ENCODE measurements at places on chromosomes 6 and 20.

DNA sequence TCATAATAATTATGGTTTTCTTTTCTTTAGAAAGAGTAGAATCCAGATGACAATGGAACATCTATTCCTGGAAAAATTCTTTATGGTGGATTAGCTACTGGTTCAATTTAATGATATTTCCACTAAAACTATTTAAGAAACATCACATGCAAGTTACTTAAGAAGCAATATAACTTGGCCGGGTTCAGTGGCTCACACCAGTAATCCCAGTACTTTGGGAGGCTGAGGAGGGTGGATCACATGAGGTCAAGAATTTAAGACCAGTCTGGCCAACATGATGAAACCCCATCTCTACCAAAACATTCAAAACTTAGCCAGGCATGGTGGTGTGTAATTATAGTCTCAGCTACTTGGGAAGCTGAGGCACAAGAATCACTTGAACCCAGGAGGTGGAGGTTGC is 65.9 kb upstream of the SMLR1 start:
- no peak for DNase-seq

GRCh38 chr6:142377497-142377848 is 75.7 kb downstream of the ADGRG6 start:
- no peak for DNase-seq

GRCh38 chr6:158031381-158032353 is 50.0 kb downstream of the SYNJ2 start:
- DNase-seq: peak; percentile 79

DNA sequence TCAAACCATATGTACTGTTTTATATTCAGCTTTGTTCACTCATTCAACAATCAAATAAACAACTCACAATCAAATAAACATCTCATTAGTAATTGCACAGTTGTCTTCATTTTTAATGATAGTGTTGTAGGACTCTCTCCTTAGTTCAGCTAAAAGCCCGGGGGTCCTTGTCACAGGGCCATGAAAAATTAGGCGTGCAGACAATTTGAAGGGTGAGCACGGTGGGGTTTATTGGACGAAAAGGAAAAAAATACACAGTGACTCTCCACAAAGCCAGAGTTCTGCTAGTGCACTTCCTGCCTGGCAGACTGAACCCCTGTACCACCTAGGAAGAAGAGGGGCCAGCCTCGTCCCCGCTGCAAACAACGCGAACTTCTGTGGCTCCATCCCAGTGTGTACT is 257.6 kb upstream of the FLRT3 start:
- DNase-seq: no peak

DNA sequence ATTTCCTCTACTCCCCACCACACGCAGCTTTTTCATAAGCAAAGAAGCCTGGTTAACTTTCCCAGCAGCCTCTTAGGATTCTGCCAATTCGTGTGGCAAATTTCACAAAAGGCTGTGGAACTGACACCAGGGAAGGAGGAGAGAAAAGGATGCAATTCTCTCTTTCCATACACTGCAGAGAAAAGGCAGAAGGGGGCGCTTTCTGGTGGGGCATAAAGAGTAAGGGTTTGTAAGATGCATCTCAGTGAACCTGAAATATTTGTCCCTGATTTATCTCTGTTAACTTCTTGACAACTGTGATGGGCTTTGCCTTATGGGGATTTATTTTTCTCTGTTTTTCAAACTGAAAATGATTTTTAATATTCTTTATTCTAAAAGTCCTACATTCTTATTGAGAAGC is 45.5 kb upstream of the GLP1R start:
- DNase-seq: no peak

- no peak for DNase-seq
Measured at GRCh38 chr20:1915725-1916124, 20.5 kb downstream of the SIRPA start.

GRCh38 chr6:134593887-134594286 is 276.0 kb upstream of the SGK1 start:
- no peak for DNase-seq

DNA sequence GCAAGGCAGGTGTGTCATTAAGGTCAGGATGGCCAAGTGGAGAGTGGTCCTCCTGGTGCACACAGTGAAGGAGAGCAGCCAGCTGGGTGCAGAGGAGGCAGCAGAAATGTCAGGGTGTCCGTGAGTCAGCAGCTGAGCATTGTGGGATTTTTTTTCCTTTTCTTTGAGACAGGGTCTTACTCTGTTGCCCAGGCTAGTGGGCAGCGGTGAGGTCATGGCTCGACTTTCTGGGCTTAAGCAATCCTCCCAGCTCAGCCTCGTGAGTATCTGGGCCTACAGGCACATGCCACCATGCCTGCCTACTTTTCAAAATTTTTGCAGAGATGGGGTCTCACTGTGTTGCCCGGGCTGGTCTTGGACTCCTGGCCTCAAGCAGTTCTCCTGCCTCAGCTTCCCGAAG is 16.0 kb downstream of the ARID1B start:
- DNase-seq: no peak

- DNase-seq: no peak
Measured at GRCh38 chr20:22449188-22449973, 135.0 kb downstream of the FOXA2 start.

DNA sequence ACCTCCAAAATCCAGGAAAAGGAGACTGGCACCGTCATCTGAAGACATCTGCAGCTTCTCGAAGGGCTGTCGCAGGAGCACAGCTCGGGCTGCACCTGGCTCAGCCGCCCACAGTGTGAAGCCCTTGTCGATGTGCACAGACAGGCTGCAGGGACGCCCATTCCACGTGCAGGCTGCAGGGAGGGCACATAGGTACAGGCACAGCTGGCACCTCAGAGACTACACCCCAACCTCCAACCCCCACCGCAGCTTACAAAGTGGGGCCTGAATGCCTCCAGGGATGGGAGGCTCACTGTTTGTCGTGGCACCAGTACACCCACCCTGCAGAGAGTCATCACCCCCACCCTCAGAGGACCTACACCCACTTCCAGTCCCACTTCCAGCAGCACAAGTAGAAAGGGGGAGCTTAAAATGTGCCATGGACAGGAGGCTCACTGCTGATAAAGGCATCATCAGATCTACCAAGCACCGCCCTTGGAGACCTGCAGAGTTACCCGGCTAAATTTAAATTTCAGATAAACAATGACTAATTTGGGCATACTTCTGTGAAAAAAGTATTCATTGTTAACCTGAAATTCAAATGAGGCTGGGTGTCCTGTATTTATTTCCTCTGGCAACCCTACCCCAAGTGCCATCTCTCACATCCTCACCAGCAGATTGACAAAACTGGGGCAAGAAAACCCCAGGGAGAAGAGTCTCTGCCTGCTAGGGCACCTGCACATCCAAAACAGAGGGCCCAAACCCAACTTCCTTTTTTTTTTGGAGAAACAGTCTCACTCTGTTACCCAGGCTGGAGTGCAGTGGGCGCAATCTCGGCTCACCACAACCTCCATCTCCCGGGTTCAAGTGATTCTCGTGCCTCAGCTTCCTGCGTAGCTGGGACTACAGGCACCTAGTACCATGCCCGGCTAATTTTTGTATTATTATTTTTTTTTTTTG is 7.7 kb upstream of the CDK5RAP1 start:
- DNase-seq: no peak

GRCh38 chr6:22025468-22026163 is 271.2 kb downstream of the PRL start:
- DNase-seq: peak; percentile 26

DNA sequence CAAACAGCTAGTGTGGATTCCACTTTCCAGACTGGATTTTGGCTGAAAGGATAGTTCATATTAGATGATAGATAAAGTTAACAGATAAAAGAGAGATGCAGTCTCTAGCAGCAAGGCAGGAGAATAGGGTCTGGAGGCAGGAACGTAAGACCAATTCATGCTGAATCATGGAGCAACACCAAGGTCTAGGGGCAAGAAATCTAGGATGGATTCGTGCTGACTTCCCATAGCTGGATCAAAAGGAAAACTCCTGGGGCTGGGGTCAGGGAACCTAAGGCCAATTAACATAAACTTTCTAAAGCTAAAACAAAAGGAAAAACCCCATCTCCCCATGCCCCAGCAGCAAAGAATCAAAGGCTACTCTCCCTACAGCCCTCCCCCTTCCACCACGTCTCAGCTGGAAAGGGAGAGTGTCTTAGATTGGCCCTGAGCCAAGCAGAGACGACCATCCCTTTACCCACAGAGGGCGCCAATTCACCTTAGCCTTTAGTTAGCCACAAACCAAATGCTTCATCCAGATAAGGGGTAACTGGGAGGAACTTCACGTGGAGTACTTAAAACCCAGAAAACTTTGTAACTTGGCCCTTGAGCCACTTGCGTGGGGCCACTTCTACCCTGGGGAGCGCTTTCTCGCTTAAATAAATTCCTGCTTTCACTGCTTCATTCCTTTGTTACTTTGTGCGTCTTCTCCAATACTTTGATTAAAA is 7.6 kb downstream of the TREM1 start:
- DNase-seq: no peak

GRCh38 chr20:50295762-50296449 is 105.3 kb downstream of the CEBPB start:
- DNase-seq: no peak

DNA sequence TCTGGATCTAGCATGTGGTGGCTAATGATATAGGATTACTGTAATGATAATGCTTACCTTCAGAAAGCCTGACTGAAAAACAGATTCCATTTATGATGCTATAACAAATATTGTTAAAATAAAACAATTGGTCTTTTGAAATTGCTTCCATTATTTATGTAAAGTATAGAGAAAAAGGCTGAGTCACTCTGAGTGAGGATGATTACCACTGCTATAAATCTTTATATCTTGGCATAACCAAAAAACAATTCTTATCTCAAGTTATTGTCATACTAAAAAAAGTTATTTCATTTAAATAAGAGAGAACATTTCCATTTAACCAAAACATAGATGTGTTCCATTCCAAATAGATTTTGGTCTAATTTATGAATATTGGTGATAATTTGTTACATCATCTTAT is 53.0 kb upstream of the DST start:
- no peak for DNase-seq

DNA sequence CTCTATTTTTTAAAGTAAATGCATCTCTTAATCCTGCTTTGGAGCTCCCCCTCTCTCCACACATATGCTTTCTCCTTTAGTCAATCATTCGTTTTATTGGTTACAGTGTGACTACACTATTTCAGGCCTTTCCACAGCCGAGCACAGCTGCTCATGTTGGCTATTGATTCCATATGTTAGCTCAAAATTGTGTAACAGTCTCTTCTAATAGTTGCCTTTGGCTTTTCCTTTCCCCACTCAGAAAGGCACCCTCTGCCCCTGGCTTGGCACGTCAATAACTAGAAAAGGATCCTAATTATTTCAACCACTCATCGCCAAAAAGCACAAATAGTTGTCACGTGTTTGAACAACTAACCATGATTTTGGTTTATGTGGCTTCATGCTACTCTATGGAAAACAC is 410.3 kb upstream of the SLC35B3 start:
- no peak for DNase-seq

DNA sequence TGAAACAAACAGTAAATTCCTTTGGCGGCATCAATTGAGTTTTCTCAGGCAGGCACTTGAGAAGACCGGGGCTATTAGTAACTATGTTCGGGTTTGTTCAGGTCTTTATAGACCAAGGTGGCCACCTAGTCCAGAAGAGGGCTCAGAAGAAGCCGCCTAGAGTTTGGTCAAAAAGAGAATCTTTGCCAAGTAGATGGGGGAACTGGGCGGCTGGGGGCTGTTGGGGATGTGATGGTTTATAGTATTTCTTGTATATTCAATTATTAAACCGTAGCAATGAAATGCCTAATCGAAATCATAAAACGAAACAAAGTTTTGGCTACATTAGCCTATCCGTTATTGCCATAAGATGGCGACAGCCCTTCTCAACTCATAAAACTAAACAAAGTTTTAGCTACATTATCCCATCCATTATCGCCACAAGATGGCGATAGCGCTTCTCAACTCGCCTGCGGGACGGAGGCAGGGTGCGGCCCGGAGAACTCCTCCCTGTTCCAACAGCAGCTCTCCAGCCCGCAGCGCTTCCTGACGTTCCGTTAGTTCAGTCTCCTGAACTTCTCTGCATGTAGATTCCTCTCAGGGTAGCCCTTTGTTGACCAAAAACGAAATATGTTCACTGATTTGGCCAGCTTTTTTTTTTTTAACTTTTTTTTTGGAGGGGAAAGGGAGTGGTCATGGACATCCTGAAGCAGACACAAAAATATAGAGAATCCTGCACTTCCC is 120.5 kb upstream of the PRSS16 start:
- peak; percentile 59 for DNase-seq

DNA sequence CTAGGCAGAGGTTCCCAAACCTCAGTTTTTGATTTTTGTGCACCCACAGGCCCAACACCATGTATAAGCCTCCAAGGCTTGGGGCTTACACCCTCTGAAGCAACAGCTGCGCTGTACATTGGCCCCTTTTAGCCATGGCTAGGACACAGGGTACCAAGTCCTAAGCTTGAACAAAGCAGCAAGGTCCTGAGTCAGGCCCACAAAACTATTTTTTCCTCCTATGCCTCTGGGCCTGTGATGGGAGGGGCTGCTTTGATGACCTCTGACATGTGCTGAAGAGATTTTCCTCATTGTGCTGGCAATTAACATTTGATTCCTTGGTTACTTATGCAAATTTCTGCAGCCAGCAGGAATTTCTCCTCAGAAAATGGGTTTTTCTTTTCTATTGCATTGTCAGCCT is 262.2 kb upstream of the CEP162 start:
- no peak for DNase-seq

DNA sequence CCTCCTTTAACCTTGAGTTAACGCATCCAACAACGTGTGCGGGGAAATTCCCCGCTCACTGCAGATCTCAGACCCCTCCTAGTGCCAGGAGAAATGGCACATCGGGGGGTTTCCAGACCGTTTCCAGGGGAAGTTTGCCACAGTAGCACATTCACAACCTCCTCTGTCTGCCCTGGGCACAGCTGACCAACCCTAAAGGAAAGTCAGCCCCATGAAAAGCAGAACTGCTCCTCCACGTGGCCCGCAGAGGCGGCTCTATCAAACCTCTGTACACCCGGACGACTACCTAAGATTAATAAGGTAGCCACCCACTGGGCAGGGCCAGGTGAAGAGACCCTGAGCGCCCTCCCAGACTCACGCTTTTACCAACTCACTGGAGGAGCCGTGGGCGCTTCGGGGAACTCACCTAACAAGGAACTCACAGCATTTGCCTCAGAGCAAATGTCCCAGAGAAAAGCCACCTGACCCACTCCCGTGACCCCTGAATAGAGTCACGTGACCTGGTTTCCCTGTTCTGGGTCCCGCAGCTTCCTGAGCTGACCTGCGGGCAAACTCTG is 93.1 kb downstream of the PRND start:
- DNase-seq: no peak

GRCh38 chr20:40863355-40863919 is 165.2 kb upstream of the TOP1 start:
- no peak for DNase-seq

DNA sequence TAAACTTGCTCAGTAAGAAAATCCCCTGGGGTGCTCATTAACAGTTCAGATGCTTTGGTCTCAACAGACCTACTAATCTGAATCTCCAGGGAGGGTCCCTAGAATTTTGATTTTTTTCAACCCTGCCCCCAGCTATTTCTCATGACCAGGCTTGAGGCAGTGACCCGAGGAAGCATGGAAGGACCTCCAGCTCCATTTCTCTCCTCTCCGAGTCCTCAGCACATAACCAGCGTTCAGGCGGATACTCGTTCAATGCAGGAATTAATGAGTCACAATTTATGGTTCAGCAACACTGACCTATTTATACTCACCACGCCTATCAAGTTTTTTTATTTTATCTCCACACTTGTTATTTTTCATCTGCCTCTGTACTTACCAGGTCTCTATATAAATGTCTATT is 369.2 kb upstream of the CDH4 start:
- no peak for DNase-seq

GRCh38 chr20:37395921-37396415 is 50.0 kb downstream of the SRC start:
- DNase-seq: no peak

GRCh38 chr20:55095745-55096400 is 620.5 kb downstream of the DOK5 start:
- DNase-seq: no peak
